CD4-positive, alpha-beta T cell treated with Interleukin-17A for 4 hours (primary cell): ENCODE measurements at places on chromosomes 5 and 9.

- DNase-seq: no peak
Measured at GRCh38 chr5:143445776-143446175, 42.3 kb upstream of the NR3C1 start.

- DNase-seq: no peak
Measured at GRCh38 chr5:107541400-107541799, 129.3 kb downstream of the EFNA5 start.

DNA sequence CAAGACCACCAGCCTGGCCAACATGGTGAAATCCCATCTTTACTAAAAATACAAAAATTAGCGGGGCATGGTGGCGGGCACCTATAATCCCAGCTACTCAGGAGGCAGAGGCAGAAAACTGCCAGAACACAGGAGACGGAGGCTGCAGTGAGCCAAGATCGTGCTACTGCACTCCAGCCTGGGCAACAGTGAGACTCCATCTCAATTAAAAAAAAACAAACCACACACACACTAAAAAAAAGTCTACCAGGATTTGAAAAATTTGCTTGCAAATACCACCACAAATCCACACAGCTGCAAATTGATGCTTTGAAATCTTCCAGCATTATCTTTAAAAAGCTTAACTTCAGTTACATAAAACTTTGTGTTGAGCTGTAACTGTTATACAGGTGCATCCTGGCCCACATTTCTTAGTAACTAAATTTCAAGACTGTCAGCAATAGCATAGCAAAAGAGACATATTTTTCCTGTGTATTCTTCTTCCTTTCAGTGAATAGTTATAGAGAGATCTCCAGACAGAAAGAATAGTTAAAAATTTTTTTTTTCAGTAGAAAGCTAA, 6.8 kb downstream of the CHD1 start:
- no peak for DNase-seq

DNA sequence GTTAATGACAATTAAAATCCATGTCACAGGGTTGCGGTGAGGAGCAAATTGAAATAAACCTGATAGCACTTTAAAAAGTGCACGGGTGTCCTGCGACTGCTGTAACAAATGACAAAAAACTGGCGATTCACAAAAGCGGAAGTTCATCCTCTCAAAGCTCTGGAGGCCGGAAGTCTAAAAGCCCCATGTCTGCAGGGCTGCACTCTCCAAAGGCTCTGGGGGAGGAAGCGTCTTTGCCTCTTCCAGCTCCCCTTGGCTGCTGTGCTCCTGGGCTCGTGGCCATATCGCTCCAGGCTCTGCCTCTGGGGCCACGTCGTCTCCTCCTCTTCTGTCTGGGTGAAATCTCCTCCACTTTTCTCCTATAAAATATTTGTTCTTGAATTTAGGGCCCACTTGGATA, 273.9 kb upstream of the IRX2 start:
- DNase-seq: no peak

GRCh38 chr5:170408877-170409660, 19.9 kb upstream of the KCNMB1 start:
- DNase-seq: no peak

- DNase-seq: no peak
Measured at GRCh38 chr5:81417052-81417451, 23.1 kb upstream of the ACOT12 start.

- no peak for DNase-seq
Measured at GRCh38 chr5:89236900-89237299, 353.9 kb upstream of the MEF2C start.

GRCh38 chr9:124282442-124283227, 24.9 kb downstream of the NEK6 start:
- DNase-seq: no peak

DNA sequence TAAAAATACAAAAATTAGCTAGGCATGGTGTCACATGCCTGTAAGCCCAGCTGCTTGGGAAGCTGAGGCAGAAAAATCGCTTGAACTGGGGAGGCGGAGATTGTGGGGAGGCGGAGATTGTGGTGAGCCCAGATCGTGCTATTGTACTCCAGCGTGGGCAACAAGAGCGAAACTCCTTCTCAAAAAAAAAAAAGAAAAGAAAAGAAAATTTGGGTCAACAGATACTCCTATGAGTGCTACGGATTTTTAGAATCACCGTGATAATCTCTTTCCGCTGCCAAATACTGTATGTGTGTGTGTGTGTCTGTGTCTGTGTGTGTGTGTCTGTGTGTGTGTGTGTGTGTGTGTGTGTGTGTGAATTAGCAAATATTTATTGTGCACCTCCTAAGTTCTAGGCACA, 64.4 kb downstream of the ARRDC3 start:
- DNase-seq: peak; percentile 51

DNA sequence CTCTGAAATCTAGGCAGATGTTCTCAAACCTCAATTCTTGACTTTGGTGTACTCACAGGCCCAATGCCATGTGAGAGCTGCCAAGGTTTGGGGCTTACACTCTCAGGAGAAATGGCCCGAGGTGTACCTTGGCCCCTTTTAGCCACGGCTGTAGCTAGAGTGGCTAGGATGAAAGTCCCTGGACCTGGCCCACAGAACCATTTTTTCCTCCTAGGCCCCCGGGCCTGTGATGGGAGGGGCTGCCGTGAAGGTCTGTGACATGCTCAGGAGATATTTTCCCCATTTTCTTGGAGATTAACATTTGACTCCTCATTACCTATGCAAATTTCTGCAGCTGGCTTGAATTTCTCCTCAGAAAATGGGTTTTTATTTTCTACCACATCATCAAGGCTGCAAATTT, 1296.5 kb downstream of the MAT2B start:
- DNase-seq: no peak

GRCh38 chr9:91361291-91362050, at the start of gene AUH:
Gene AUH (minus strand): TSS chr9:91361918. CDS start chr9:91361889, 29 bp downstream.
- peak; percentile 89 for DNase-seq

- DNase-seq: peak; percentile 69
Measured at GRCh38 chr9:128927731-128928411, 7.1 kb downstream of the PHYHD1 start.
